ENCODE measurements at places on chromosomes 4 and X.
A peak's percentile ranks its signal among the peaks of the same experiment; 100 is the strongest.

- no peak for DNase-seq
These were observed 91.2 kb upstream of the XAGE2 start for GRCh38 chrX:52277666-52278065.

DNA sequence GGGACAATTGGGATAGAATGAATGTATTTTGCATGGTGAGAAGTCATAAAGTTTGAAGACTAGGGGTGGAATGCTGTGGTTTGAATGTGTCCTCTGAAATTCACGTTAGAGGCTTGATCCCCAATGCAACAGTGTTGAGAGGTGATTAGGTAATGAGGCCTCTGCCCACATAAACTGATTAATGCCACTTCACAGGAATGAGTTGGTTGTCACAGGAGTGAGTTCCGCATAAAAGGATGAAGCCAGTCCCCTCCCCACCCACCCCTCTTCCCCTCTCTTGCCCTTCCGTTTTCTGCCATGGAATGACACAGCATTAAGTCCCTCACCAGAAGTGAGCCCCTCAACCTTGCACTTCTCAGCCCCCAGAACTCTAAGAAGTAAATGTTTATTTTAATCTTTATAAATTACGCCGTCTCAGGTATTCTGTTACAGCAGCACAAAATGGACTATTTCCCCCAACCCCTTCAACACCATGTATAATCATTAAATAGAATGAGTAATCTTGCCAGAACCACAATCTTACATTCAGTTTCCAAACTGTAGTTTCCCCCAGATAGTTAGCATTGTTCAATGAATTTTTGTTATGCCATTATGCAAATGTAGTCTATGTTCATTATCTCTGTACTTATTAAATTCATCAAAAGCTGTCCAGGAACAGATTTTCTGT, 5.5 kb upstream of the MMAA start:
- DNase-seq = no peak

DNA sequence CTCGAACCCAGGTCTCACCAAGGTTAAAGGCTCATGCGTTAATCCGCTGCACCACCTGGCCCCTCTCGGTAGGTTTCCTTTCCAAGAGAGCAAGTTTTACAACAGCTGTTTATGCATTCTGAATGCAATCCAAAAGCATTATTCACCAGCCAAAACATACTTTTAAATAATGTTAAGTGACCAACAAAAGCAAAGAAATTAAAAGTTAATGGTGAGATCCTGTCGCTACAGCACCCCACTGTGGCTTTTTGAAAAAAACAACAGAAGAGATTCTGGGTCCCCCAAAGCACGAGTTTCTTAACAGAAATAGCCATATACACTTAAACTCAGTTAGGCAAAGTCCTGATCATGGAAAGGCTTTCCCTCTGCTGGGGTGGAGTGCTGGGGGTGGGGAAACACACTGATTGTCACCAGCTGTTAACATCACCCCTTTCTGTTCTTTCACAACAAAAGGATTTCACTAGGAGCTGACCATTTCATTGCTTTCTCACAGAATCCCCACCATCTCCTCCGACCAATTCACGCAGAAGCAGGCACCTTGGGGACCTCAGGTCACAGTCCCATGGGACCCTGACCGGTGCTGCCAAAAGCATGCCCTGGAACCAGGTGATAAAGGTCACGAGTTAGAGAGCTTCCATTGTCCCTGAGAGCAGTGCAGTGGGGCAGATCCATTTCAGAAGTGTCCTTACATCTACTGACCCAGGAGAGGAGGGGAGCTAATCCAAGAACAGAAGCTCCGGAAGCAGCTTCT, 51.2 kb downstream of the ZNF827 start:
- no peak for DNase-seq

GRCh38 chrX:67721321-67721720, 177.5 kb downstream of the AR start:
- DNase-seq = no peak

GRCh38 chr4:68361146-68361589, 11.3 kb upstream of the YTHDC1 start:
- DNase-seq = no peak

GRCh38 chr4:101217353-101218031, 129.8 kb downstream of the PPP3CA start:
- DNase-seq = no peak

- no peak for DNase-seq
These were observed 108.6 kb downstream of the ACTRT1 start for GRCh38 chrX:127943571-127943970.

GRCh38 chrX:110414679-110415439, 56.2 kb downstream of the RTL9 start:
- no peak for DNase-seq

GRCh38 chr4:152850377-152850776, 70.6 kb downstream of the ARFIP1 start:
- peak; percentile 20 for DNase-seq

GRCh38 chr4:120922381-120923206, at the start of gene PRDM5:
Gene PRDM5 (minus strand): TSS chr4:120922726. CDS start chr4:120922608, 118 bp downstream.
- DNase-seq = peak; percentile 3

DNA sequence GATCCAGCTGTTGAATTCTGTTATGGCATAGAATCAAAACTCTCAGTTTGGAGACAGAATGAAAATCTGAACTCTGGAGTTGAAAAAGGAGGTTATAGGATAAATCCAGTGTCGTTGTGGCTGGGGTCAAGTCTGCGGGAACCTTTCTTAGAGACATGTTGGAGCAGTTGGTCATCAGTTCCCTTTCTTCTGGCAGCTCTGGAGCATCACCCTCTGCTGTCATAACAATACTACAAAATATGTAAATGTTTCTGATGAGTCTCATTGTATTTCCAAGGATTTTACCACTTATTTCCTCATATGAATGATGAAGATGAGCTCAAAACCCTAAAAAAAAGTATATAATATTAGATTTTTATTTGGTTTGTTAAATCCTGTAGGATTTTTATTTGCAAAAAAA, 7.5 kb downstream of the TLR10 start:
- DNase-seq = no peak

DNA sequence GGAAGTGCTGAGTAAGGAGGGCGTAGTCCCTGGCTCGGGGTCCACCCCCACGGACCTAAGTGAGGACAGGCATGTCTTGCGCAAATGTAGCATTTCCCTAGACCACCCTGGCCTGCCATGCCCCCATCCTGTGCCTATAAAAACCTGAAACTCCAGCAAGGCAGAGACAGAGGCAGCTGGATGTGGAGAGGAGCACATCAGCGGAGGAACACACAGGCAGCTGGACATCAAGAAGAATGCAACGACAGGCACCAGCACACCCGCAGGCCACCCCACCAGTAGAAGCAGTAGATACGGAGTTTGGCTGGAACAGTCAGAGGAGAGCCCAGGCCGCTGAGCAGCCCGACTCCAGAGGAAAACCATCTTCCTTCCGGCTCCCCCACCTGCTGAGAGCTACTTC, 345.9 kb downstream of the FSTL5 start:
- no peak for DNase-seq

GRCh38 chrX:23478056-23478455, 143.4 kb downstream of the PTCHD1 start:
- no peak for DNase-seq

DNA sequence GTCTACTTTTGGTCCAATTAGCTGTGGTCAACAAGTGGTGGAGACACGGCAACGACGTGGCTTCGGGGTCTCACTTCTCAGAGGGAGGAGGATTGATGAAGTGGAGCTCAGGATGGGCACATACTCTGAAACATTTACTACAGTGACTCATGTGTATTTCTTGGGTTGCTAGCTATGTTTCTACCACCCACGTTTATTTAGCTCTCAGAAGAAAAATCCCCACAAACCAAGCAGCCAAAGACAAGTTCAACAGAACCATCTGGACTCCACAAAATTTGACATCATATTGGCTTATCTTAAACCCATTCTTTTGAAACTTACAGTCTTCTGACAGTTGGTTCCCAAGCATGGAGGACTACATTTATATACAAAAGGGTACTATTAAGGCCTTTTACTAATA, 158.0 kb downstream of the CBLL2 start:
- no peak for DNase-seq

GRCh38 chr4:85058551-85058950, 92.1 kb upstream of the WDFY3 start:
- no peak for DNase-seq

DNA sequence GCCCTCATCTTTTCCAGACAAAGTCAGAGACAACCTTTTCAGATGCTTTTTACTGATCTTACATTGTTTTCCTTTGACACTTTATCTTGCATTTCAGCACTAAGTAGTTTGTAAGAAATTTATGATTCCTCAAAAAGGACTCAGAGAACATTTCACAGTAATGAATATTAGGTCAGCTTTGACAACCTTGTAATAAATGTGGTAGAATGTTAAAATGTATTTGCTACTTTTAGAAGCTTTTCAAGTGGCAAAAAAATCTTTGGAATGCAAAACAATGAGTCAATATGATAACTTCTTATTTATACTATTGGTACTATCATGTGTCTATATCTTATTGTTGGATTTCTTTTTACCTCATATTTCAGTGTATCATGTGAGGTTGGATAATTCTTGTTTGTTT, 146.2 kb upstream of the FAT4 start:
- DNase-seq = no peak

- no peak for DNase-seq
These were observed 120.3 kb upstream of the AFF2 start for GRCh38 chrX:148380107-148380506.
